ENCODE measurements at places on chromosomes 12 and 14.

DNA sequence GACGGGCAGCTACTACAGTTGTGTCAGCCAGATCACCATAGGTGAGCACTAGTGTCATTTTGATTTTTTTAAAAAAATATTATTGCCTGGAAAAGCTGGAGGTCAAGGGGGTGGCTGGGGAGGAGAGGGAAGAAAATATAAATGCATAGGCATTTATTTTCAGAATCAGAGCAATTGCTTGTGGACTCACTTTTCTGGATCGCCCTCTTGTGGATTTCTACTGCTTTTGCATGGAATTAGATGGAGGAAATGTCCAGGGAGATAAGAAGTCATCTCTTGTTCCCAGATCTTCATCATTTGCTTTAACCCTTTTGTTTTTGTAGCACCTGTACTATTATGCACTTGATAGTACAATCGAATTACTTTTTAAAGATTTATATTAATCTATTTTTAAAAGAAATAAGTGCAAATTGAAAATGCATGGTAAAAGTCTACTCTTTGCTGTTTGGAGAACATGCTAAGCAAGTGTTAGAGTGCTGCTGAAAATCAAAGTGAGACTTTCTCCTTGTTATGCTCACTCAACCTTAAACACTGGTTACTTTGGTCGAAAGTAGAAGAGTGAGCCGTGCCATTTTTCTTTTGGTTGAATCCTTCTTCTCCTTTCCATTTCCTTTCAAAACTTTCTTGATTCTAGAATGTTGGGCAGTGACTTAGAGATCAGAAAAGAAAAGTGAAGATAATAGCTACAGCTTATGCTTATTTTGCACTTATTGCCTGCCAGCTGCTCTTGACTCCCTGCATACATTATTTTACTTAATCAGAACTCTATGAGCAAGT, 60.6 kb upstream of the ANO4 start:
- DNase-seq: peak; percentile 44

GRCh38 chr14:80644826-80645225, 296.7 kb downstream of the CEP128 start:
- no peak for DNase-seq

DNA sequence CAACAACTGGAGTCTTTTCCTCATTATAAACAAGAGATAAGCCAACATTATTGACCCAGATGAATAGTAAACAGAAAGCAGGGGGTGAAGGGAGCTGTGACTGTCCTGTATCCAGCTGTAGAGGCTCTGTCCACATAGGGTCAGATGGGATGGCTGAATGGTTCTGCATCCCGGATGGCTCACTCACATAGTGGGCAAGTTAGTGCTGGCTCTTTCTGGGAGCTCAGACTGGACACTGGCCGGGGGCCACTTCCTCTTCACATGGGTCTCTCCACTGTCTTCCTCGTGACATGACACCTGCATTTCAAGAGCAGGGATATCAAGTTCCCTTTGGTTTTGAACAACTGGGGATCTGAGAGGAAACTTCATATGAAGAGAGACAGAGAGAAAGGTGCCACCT, 969.6 kb upstream of the TMEM132C start:
- DNase-seq: no peak

DNA sequence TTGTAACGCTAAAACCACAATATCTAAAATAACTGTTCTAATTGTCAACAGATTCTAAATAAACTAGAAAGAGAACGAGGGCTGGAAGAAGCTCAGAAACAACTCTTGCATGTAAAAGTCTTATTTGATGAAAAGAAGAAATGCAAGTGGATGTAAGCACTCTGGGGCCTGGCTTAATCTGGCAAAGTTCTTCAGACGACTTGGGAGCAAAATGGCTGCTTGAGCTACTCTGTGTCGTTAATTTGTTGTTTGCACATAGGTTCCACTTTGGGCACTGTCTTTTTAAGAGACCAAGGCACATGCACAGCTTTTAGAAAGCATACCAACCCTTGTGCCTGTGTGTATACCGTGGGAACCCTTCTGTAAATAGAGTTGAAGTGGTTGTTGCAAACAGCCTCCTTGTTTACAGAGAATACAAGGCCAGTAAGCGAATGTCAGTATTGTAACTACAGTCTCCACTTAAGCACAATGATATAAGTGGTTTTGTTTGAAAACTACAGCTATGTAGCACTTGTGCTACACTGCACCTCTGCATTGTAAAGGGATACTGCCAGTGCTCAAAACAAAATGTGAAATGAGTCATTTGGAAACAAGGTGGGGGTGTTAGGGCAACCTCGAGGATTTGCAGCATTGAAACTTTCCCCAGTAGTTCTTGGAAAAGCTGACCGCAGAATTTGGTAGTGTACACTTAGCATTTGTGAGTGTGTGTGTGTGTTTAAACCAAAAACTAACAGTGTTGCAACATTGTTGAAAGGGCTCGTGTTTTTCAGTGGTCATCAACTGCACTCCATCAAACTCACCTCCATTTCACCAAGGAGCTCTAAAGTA, 154.3 kb downstream of the CEP83 start:
- peak; percentile 38 for DNase-seq

GRCh38 chr12:100229036-100229635, 28.5 kb downstream of the ACTR6 start:
- peak; percentile 65 for DNase-seq

GRCh38 chr14:44135972-44136371, 371.1 kb downstream of the FSCB start:
- no peak for DNase-seq
